Endothelial cell (in vitro differentiated cells): ENCODE measurements at places on chromosomes 2 and 18. TPM values are rescaled to one million over a fixed set of nuclear protein-coding genes. Genes with fewer than 3 reads are reported as not detected.

EML6 gene
- total RNA-seq = 0.90 TPM

KCNG2 gene
- 0.56 TPM for total RNA-seq

GRCh38 chr2:69642709-69643601 lies 584 bp downstream of the AAK1 start:
- H3K4me1 ChIP-seq = peaks cover 54% of the 10 kb centered on the region
- H3K4me3 ChIP-seq = peak overlapping the region; percentile 99
- H3K27ac ChIP-seq = peak overlapping the region; percentile 97
- H3K27me3 ChIP-seq = peaks cover 10% of the 10 kb centered on the region

DNA sequence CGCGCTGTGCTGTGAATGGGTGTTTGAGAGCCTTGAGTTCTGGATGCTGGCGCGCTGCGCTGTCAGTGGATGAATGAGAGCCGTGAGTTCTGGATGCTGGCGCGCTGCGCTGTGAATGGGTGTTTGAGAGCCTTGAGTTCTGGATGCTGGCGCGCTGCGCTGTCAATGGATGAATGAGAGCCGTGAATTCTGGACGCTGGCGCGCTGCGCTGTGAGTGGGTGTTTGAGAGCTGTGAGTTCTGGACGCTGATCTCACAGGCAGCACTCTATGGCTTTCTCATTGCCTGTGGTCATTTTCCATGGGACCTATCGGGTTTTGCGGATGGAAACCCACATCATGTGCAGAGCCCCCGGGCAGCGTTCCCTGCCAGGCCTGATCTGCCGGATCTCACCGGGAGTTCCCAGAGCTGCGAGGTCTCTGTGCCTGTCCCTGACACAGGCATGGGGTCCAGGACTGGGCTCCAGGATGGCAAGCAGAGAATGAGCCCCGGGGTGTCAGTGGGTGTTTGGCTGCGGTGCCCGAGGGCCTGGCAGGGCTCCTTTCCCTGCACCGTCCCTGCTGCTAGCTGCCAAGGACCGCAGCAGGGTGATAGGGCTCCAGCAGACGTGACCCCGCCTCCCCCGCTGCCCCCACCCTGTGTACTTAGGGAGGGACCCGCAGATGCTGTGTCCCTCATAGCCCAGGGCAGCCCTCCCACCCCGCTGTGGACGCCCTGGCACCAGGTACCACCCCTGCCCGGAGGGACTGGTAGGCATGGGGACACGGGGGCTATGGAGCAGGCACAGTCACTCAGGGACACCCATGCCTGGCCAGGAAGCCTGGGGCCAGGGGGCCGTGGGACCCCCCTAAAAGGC lies 9.7 kb downstream of the PDCD1 start:
- no peak overlapping the region for H3K27ac ChIP-seq
- peaks cover 3% of the 10 kb centered on the region for H3K27me3 ChIP-seq
- DNase-seq = no peak
- H3K36me3 ChIP-seq = no peaks in the 10 kb centered on the region
- H3K4me1 ChIP-seq = no peaks in the 10 kb centered on the region
- no peak overlapping the region for H3K4me3 ChIP-seq
